ENCODE measurements at places on chromosomes 7 and 10.
A peak's percentile ranks its signal among the peaks of the same experiment; 100 is the strongest.

DNA sequence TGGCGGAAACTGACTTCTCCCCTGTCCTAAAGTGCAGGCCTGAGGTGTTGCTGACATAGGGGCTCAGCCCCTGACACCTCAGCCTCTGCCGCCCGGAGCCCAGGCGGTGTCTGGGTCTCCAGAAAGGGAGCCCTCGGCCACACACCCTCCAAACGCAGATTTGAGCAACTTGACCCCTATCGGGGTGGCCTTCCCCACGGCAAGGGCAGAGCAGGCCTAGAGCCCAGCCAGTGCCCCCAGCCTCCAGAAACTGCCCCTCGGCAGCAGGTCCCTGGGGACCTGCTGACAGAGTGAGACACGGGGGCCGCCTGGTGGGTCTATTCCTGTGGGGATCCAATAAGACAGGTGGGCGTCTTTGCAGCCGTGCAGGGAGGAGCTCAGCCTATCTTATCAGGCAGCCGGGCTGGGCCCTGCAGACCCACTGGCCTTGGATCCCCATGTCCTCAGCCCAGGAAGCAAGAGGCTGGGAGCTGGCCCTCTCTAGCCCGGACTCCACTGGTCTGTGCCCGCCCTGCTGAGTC is 11.0 kb downstream of the TMEM184A start:
- no peak for DNase-seq

DNA sequence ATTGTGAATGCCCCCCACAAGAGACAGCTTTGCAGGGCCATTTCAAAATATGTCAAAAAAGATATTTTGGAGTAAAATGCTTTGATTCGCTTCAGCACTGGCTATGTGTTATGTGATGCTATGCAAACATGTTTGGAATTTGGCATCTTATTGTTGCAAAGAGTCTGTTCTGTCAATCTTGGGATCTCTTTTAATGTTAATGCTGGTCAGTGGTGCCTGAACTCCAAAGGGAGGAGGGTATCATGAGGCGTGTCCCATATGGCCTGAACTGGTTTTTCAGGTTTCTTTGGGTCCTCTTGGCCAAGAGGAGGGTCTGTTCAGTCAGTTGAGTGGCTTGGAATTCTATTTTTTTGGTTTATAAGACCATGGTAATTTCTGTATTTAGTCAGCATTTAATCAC is 81.4 kb downstream of the HECW1 start:
- DNase-seq = no peak

DNA sequence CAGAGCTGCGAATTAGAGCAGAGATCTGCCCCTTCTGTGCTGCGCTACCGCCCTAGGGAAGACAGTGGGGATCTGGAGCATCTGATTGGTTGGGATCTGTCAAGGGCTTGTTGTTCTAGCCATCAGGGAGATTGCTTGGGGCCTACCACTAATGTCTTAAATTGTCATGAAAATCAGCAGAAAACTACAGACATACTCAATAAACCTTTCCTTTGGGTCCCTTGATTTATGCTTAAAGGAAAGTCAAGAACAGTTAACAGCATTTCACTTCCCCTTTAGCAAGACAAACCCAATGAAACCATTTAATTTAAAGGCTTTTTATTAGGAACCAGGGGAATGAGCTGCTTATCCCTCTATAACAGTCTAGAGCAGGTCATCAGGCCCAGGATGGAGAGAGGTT is 10.0 kb downstream of the SLC25A28 start:
- DNase-seq = no peak

DNA sequence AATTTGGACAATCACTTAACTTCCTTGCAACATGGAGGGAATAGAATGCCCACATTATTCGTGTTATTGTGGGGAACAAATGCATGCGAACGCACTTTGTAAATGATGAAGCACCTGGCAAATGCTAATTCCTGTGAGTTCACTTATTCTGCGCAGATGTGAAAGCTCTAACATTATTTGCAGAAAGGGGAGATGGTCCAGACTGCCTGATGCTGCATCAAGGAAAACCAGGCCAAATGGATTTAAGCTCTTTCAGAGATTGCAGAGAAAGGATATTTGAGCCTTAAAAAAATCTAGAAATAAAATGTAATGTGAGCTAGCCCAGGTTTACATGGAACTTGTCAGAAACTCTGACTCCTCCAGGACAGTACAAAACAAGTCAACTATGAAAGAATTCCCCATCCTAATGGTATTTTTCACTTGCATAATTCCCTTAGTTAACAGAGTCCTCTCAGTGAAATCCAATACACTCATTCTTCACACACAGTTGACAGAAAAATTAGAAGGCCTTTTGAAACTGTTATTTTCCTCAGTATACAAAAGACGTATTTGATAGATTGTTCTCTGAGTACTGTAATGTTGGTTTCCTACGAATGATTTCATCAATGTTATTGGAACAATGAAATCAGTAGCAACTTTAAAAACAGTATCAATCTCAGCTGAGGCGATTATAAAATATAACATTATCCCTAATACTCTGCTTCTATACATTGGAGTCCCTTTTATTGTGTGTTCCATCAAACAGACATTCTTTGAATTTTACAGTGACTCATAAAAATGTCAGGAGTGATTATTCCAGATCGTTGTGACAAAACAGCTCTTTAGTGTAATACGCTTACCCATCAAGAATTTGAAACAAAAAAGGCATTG is 136.3 kb upstream of the ANK3 start:
- DNase-seq = no peak

GRCh38 chr10:102835007-102835482 is 2.2 kb downstream of the CYP17A1 start:
- DNase-seq = peak; percentile 72

GRCh38 chr10:77385315-77385714 is 252.3 kb downstream of the KCNMA1 start:
- DNase-seq = no peak
